ENCODE measurements at places on chromosomes 13 and 19. TPM values are rescaled to one million over a fixed set of nuclear protein-coding genes. Genes with fewer than 3 reads are reported as not detected.

GRCh38 chr13:107222597-107222996 lies 654.7 kb upstream of the ARGLU1 start:
- no peak for DNase-seq

DNA sequence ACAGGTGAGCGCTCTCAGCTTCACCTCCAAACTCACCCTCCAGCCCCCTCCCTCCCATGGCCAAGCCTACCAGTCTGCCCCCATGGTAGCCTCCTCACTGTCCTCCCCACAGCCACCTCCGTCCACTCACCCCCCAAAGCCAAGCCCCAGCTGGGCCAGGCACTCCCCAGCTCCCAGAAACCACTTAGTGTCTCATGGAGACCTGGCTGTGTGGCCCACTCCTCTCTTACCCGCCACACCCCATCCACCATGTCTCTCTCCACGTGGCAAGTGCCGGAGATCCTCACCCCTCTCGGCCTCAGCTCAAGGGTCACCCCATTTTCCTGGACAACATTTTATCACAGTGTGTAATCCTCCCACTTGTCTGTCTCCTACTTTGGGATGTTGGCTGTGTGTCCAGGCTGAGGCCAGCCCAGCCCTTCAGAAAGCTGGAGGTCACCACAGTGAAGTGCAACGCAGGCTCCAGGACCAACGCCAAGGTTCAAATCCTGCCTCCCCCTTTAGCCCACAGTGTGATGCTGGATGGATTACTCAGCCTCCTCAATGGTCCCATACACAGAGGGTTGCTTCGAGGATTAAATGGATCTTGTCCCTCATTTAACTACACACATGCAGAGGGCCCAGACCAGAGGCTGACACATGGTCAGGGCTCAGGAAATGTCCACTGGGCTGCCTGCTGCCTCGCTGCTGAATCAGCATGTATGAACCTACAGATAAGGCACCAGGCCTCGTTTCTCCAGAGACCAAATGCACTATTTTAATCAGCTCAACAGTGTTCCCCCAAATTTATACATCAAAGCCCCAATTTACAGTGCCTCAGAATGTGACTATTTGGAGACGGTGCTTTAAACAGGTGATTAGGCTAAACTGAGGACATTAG lies 71.3 kb downstream of the CEBPG start:
- no peak for DNase-seq

- DNase-seq, result no peak
Observed at GRCh38 chr19:19659646-19660245, 3.7 kb downstream of the ATP13A1 start.

- no peak for DNase-seq
Observed at GRCh38 chr13:77437267-77437666, 98.2 kb upstream of the SCEL start.

DNA sequence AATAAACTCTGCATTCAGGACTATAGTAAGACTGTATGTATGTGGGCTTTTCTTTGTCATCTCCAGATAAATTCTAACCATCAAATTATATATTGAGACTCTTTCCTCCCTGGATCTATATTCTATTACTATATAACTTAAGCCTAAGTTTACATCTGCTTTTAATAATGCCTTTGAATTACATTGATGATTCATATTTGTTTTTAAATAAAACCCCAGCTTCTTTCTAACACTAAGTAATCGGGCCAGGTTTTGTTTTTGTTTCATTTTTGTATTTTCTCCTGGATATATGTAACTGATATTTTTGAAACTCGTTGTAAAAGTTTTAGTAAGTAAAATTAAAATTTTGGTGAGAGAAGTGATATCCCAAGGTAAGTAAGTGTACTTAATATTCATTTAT lies 1599.1 kb downstream of the PCDH9 start:
- no peak for DNase-seq

DNA sequence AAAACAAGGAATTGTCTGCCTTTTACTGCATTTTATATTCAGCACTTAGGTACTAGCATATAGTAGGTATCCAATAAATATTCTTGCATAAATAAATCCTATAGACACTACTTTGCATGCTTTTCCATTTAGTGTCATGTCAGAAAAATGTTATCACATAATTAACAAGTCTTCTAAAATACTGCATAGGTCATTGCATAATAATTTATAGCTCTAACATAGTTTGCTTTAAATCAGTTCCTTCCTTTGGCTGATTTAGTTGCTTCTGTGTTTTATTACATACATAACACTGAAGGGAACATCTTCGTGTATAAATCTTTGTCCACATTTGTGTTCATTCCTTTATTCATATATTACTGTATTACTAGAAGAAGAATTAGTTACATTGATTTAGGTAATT lies 36.2 kb downstream of the WASF3 start:
- DNase-seq, result no peak

Gene FXYD3
- not detected for total RNA-seq

Gene RAX2
- under 0.01 TPM for total RNA-seq

Gene FXYD7
- 10.6 TPM for total RNA-seq

Gene PLPPR3
- 119 TPM for total RNA-seq

Data from frontal cortex (tissue), 4 donors.